ENCODE measurements at places on chromosomes 5 and 9. TPM values are rescaled to one million over a fixed set of nuclear protein-coding genes. Genes with fewer than 3 reads are reported as not detected.

DNA sequence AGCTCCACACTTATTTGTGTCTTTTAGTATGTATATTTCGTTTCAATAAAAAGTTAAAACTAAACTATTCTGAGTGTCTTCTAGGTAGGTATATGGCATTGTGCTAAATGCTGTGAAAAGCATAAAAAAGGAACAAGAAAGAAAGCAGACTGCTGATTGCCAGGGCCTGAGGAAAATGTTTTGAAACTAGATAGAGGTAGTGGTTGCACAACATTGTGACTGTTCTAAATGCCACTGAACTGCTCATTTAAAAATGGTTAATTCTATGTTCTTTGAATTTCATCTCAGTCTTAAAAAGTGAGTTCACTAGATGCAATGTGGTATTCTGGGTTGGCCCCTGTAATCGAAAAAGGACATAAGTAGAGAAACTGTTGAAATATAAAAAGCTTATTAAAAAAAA, 2.6 kb upstream of the ALAD start:
- DNase-seq: no peak

DNA sequence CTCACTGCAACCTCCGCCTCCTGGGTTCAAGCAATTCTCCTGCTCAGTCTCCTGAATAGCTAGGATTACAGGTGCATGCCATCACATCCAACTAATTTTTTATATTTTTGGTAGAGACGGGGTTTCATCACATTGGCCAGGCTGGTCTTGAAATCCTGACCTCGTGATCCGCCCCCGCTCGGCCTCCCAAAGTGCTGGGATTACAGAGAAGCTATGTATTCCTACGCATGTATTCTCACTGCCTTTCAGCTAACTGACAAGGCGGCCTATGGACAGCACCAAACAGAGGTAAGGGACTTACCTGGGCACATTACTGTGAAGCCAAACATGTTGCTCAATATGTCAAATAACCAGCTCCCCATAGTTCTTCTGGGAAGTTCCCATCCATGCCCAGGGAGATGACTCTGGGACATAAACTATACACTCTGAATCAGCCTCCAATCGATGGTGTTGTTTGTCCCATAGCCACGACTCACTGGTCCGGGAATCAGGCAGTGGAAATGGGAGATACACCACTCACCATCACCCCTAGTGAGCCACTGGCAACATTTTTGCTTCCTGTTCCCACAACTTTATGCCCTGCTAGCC, 114.6 kb downstream of the SYK start:
- DNase-seq: peak; percentile 53

DNA sequence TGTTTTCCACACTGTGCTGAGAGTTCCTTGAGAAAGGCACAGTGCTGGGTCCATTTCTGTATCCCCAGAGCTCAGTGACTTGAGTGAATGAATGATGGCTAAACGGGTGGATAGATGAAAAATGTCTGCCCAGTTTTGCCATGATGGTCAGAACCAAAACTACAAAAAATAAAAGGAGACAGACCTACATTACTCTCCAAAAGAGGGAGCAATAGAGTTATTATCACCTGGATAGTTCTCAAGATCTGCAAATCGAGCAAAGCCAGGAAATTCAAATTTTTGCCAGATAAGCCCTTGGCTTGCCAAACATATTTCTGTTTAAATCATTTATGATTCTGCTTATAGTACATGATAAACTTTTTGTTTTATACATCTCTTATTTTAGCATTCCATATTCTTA, 214.2 kb upstream of the ZNF462 start:
- no peak for DNase-seq

DNA sequence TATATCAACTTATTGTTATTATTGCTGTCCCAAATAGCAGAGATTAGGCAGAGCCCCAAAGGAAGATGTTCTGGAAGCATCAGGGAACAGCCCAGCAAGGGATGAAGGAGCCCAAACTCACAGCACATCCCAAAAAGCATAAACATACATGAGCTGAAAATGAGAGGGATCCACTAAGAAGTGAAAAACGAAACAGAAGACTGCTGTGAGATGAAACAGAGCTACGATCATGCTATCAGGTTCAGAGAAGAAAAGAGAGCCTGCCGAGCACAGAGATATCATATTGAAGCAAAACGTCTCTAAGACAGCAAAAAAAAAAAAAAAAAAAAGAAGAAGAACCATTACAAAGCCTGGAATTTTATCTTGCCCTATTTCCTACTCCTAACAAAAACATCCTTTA, 127.3 kb downstream of the ZNF608 start:
- DNase-seq: no peak

- no peak for DNase-seq
Observed at GRCh38 chr5:161023551-161023950, 171.5 kb upstream of the ATP10B start.

GRCh38 chr9:71685988-71686387, 82.3 kb downstream of the CEMIP2 start:
- no peak for DNase-seq

GRCh38 chr9:129336130-129336528, 158.1 kb upstream of the IER5L start:
- DNase-seq: no peak

GRCh38 chr9:98750364-98751060, 41.8 kb upstream of the GABBR2 start:
- DNase-seq: no peak

GRCh38 chr9:135287627-135288026, 192.0 kb upstream of the PPP1R26 start:
- no peak for DNase-seq

GRCh38 chr5:54707841-54708240, 190.3 kb downstream of the SNX18 start:
- DNase-seq: no peak

DNA sequence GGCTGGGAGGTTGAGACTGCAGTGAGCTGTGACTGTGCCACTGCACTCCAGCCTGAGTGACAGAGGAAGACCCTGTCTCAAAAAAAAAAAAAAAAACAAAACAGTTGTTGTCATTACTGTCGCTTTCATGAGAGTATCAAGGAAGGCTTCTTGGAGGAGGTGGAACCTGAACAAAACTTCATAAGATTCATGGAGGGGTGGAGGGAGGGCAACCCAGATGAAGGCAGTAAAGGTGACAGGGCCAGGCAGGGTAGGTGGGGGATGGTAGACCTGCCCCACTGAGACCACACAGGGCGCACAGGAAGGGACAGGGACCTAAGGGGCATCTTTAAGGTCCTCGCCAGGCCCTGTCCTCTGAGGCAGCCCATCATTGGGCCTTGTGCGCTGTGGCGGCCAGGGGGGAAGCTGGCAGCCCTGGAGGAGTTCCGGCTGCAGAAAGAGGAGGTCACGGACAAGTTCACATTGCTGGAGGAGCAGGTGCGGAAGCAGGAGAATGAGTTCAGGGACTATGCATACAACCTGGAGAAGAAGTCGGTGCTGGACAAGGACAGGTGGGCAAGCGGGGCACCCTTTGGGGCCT, 3.5 kb downstream of the CFAP157 start:
- DNase-seq: no peak

DNA sequence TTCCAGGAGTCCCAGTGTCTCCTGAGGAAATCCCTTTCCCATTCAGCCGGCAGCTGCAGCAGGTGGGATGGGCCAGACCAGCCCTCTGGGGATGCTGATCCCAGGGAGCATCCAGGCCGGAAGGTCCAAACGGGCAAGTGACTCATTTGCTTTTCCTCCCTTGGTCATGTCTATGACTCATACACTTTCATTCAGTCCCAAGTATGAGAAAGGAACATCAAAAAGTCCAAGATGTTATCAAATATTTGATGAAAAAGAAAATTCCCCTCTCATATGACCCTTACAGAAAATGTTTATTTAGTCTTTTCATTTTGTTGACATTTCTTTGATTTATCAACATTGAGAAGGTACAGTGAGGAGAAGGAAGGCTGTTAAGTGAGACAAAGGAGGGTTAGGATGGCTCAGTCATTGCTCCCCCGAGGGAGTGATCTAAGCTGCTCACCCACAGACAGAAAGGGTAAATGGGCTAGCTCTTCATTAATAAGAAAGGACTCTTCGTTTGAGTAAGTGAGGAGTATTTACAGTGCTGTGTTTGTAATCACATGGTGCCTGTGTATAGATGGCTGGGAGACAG, 117.6 kb upstream of the ANKRD55 start:
- no peak for DNase-seq

DNA sequence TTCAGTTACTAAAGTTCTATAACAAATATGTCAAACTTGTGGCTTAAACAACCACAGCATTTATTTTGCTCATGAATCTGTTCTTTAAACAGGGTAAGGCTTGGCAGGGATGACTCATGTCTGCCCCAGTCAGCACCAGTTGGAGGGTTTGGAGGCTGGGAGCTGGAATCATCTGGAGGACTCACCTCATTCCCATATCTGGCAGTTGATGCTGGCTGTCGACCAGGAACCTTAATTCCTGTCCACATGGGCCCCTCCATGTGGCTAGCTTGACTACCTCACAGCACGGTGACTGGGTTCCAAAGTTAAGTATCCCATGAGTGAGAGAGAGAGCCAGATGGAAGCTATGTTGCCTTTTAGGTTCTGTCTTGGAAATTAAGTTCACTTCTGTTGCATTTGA, 13.8 kb upstream of the CCL28 start:
- no peak for DNase-seq

- no peak for DNase-seq
Observed at GRCh38 chr5:173242675-173243121, 7.7 kb upstream of the NKX2-5 start.

GRCh38 chr9:112420208-112420607, 40.3 kb downstream of the HSDL2 start:
- DNase-seq: no peak

DNA sequence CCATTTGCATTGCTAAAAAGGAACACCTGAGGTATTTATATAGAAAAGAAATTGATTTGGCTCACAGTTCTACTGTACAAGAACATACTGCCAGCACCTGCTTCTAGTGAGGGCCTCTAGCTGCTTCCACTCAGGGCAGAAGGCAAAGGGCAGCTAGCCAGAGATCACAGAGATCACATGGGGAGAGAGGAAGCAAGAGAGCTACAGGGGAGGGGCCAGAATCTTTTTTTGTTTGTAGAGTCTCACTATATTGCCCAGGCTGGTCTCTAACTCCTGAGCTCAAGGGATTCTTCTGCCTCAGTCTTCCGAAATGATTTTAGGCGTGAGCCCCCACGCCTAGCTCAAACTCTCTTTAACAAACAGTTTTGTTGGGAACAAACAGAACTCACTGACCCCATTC, 6.1 kb downstream of the SLCO4C1 start:
- DNase-seq: no peak

GRCh38 chr5:35365758-35366157, 135.5 kb upstream of the PRLR start:
- no peak for DNase-seq

- peak; percentile 54 for DNase-seq
Observed at GRCh38 chr5:145681686-145682085, 153.5 kb downstream of the PRELID2 start.

DNA sequence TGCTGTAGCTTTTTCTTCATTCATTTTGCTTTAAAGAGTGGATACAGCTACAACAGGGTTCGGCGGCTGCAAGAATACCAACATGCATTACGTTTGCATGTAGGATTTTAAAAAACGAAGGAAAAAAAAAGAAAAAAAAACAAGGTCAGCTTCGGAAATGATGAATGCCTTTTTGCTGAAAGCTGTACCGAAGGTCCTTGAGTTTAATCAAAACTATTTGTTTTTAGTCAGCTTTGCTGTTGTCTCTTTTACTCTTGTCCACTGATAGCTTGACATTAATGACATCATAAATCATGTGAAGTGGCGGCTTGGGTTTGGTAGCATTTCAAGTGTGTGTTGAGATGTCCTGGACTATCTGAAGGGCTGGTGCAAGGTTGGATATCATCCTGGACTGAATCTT, 779.1 kb downstream of the NR2F1-AS1 start:
- DNase-seq: no peak

- no peak for DNase-seq
Observed at GRCh38 chr5:53087171-53087570, 22.4 kb downstream of the MOCS2 start.

DNA sequence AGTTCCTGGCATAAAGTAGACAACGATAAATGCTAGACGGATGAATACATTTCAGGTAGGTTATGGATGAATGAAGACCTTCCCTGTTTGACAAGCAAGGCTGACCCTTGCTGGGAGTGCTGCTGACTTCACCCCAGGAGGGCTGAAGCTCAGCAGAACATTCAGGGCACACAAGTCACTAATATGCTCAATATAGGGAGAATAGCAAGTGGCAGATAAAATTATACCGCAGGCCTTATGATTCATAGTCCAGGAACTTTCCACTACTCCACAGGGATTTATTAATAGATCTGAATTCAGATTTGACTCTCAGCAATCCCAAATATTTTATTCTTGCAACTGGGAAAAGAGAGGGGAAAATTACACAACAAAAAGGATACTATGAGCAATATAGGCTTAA, 38.2 kb upstream of the GRAMD2B start:
- no peak for DNase-seq

DNA sequence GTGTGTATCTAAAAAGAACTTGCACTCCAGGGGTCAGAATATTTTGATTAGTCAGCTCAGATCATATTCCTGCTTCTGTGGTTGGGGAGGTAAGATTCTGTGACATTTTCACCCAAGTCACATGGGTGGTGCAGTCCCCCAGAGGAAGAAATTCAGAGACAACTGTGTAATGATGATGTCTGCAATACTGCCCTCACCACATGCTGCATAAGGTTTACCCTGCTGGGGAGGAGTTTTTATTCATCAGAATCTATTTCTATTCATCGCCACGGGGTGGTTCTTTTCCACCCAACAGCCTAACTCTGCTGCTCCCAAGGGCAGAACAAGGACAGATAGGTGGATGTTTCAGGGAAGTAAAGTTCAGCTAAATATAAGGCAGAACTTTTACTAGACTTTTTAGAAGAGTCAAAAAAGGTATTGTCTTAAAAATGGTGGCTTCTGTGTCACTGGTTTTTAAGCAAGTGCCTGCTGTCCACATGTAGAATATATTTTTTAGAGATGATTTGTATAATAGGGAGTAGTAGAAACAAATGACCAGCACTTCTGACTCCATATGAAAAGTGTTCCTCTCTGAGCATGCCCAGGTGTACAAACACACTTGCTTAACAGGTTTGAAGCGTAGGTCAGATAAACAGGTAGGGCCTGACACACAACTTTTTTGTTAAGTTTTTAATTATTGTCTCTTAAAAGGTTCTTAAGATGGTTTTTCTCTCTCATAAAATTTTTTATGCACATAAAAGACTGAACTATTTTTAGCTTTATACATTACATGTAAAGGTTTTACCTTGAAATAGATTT, 352.7 kb downstream of the LRRC70 start:
- no peak for DNase-seq

The INSL6 gene
- total RNA-seq: not detected

The PTGDS gene
- total RNA-seq: 5.2 TPM

The HRH2 gene
- 0.23 TPM for total RNA-seq

The GAPVD1 gene
- total RNA-seq: 16.4 TPM

The KIF27 gene
- total RNA-seq: 2.2 TPM

The ANGPTL2 gene
- total RNA-seq: 2.8 TPM

The IGFBPL1 gene
- total RNA-seq: not detected

The CCDC183 gene
- 0.75 TPM for total RNA-seq
